Tracheal epithelial cell (primary cell): ENCODE measurements at places on chromosomes 1 and 21. TPM values are rescaled to one million over a fixed set of nuclear protein-coding genes. Genes with fewer than 3 reads are reported as not detected.

WASF2 gene
- total RNA-seq = 27.5 and 49.4 TPM in 2 replicates

S100A12 gene
- 1.7 TPM in 1 of 2 replicates, not detected in the other for total RNA-seq

LCA5L gene
- 0.24 and 0.43 TPM in 2 replicates for total RNA-seq

ADORA1 gene
- under 0.01 and 0.72 TPM in 2 replicates for total RNA-seq

ANKRD65 gene
- 11.6 and 15.1 TPM in 2 replicates for total RNA-seq

GPR52 gene
- total RNA-seq = 0.21 and 0.24 TPM in 2 replicates

FLG2 gene
- total RNA-seq = not detected in 2 replicates

PLA2G4A gene
- 7.5 and 9.2 TPM in 2 replicates for total RNA-seq

OR2T29 gene
- not detected in 2 replicates for total RNA-seq

NTMT2 gene
- not detected in 2 replicates for total RNA-seq

LRRC38 gene
- not detected in 2 replicates for total RNA-seq

ASCL5 gene
- 0.21 TPM in 1 of 2 replicates, not detected in the other for total RNA-seq

BGLAP gene
- total RNA-seq = 0.24 TPM in 1 of 2 replicates, not detected in the other

RUNX3 gene
- total RNA-seq = 0.48 and 0.85 TPM in 2 replicates

SLC44A5 gene
- total RNA-seq = 0.43 and 0.48 TPM in 2 replicates

LCE2C gene
- not detected in 2 replicates for total RNA-seq

C1orf21 gene
- total RNA-seq = 10.4 and 40.1 TPM in 2 replicates

ABCA4 gene
- 0.64 and 0.72 TPM in 2 replicates for total RNA-seq

PPIAL4G gene
- total RNA-seq = not detected in 2 replicates

ODF2L gene
- 12.6 and 12.8 TPM in 2 replicates for total RNA-seq

PTGFRN gene
- total RNA-seq = 97.4 and 168 TPM in 2 replicates

TRABD2B gene
- 0.72 TPM in 1 of 2 replicates, not detected in the other for total RNA-seq

AMY2A gene
- not detected in 2 replicates for total RNA-seq

SUSD4 gene
- under 0.01 and 0.21 TPM in 2 replicates for total RNA-seq

PAQR6 gene
- 0.72 TPM in 1 of 2 replicates, not detected in the other for total RNA-seq

INSRR gene
- total RNA-seq = not detected in 2 replicates

C1orf185 gene
- total RNA-seq = not detected in 2 replicates

DARS2 gene
- total RNA-seq = 20.0 and 20.5 TPM in 2 replicates

C1QB gene
- total RNA-seq = not detected in 2 replicates

ALPL gene
- total RNA-seq = not detected in 2 replicates

SMIM1 gene
- 6.7 TPM in 1 of 2 replicates, not detected in the other for total RNA-seq

ADGRL4 gene
- total RNA-seq = under 0.01 and 0.96 TPM in 2 replicates

MYBPH gene
- not detected in 2 replicates for total RNA-seq

TBCE gene
- total RNA-seq = 17.9 and 26.3 TPM in 2 replicates

S100A8 gene
- 19.4 and 185 TPM in 2 replicates for total RNA-seq

MROH7 gene
- 0.24 TPM in 1 of 2 replicates, not detected in the other for total RNA-seq

CLDN17 gene
- under 0.01 TPM in 1 of 2 replicates, not detected in the other for total RNA-seq

IFI6 gene
- 3.6 and 24.1 TPM in 2 replicates for total RNA-seq

CYP4A11 gene
- total RNA-seq = not detected in 2 replicates

MX2 gene
- total RNA-seq = 0.21 and 0.24 TPM in 2 replicates

MCOLN3 gene
- 1.3 and 4.8 TPM in 2 replicates for total RNA-seq

KRTAP11-1 gene
- not detected in 2 replicates for total RNA-seq

ANKRD45 gene
- 0.24 and 0.64 TPM in 2 replicates for total RNA-seq

TMEM52 gene
- total RNA-seq = 1.9 and 8.5 TPM in 2 replicates

ADGRB2 gene
- 0.21 and 0.72 TPM in 2 replicates for total RNA-seq

KCNE1 gene
- under 0.01 TPM in 1 of 2 replicates, not detected in the other for total RNA-seq

GPA33 gene
- total RNA-seq = not detected in 2 replicates

ZBTB8A gene
- 6.7 and 10.4 TPM in 2 replicates for total RNA-seq

TOR1AIP1 gene
- total RNA-seq = 33.0 and 38.8 TPM in 2 replicates

TIE1 gene
- 0.85 and 3.6 TPM in 2 replicates for total RNA-seq

CAMK2N1 gene
- 6.2 and 10.8 TPM in 2 replicates for total RNA-seq

CHAF1B gene
- total RNA-seq = 1.4 and 2.1 TPM in 2 replicates
